ENCODE measurements at places on chromosomes 5 and 9. TPM values are rescaled to one million over a fixed set of nuclear protein-coding genes. Genes with fewer than 3 reads are reported as not detected.
A peak's percentile ranks its signal among the peaks of the same experiment; 100 is the strongest.

Gene GLRA1
- not detected for polyA plus RNA-seq

Gene PNPLA7
- 2.0 TPM for polyA plus RNA-seq

Gene OBP2B
- polyA plus RNA-seq = not detected

Gene SLC34A1
- 0.33 TPM for polyA plus RNA-seq

Gene TAS2R1
- polyA plus RNA-seq = not detected

Gene SNCAIP
- 11.4 TPM for polyA plus RNA-seq

Gene PTGER4
- 3.6 TPM for polyA plus RNA-seq

Gene CARTPT
- polyA plus RNA-seq = not detected

Gene FAM174A
- 34.9 TPM for polyA plus RNA-seq

Gene TIMD4
- 0.42 TPM for polyA plus RNA-seq

DNA sequence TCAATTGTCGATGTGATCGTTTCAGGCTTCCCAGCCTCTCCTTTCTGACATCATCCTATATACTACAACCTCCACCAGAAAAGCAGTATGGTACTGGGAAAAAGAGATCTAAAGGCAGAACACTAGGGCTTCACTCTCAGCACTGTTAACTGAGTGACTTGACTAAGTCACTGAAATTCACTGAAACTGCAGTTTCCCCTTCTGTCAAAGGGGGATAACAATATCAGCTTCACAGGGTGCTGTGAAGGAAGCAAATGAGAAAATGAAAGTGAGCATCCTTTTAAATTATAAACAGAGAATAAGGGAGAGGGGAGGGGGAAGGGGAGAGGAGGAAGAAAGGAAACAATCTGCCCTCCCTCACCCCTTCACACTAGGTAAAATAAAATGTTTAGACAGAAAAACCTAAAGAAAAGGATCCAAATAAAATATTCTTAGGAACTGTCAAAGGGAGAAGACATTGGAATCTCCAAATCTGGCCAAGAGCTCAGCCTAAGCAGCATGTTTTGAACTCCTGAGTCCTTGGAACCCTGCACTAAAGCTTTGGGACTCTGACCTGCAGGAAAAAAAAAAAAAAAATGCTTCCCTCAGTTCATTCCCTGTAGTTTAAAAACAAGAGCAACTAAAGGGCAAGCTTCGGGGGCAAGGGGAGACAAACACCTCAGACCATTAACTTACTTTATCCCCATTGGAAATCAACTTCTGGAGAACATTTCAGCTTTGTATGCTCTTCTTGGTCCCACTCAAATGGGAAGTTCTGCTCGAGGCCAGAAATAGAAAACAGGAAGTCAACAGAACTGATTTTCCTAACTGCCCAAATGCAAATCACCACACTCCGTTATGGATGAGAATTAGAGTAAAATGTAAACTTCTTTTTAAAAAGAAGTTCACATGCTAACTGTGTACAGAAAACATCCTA, 178.3 kb downstream of the DEPDC1B start:
- DNase-seq = no peak
- no peaks in the 10 kb centered on the region for H3K27me3 ChIP-seq
- H3K4me3 ChIP-seq = no peak overlapping the region
- H3K27ac ChIP-seq = peak overlapping the region; percentile 71

DNA sequence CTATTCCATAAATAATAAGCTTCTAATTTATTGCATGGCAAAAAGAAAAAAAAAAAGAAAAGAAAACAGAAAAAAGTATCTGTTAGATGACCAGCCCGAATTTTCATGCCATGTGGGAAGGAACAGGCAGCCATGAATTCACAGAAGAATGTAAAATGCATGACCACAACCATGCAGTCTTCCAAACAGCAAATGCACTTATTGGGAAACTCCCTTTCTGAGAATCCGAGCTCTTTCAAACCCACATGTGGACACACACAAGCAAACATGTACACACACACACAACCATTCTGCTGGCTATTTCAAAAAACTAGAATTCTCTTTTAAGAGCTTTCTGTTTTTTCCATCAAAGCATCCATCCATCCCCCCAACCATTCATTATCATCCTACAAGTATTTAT, 236.1 kb downstream of the DNAH5 start:
- H3K27ac ChIP-seq = no peak overlapping the region
- DNase-seq = no peak

DNA sequence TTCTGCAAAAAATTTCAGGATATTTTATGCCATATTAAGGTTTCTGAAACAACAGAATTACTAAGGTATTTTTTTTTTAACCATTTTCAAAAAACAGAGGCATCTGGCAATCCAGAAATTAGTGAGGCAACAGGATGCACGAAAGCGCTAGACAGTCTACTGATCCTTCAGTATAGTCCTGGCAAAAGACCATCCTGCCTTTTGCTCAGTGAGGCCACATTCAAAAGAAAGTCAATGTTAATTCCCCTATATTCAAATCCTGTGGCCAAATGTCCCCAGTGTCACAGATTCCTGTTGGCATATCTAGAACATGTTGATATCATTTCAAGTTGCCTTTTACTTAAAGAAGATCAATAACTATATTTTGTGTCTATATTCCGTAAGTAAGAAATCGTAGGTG, 13.1 kb upstream of the NFIB start:
- H3K27ac ChIP-seq = no peak overlapping the region
- H3K4me1 ChIP-seq = no peaks in the 10 kb centered on the region
- H3K27me3 ChIP-seq = no peaks in the 10 kb centered on the region
- no peak for DNase-seq

DNA sequence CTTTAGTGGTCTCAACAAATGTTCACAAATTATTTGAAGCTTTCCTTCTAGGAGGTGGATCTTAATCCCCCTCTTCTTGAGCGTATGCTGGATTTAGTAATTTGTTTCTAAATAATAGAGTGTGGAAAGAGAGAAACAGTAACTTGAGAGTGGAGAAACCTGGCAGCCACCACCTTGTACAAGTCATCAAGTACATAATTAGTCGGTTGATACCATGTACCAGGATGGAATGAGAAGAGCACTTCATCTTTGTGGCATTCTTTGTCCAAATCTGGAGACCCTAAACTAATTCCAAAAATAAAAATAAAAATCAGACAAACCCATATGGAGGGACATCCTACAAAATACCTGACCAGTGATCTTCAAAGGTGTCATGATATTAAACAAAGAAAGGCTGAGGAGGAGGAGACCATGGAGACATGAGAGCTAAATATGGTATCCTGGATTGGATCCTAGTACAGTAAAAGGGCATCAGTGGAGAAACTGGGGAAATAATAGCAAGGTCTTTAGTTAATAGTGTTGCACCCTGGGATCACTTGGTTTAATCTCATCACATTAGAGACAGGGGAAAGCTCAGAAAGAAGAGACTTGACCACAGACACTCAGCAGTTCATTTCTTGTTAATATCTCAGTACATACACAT, 147.9 kb downstream of the ASTN2 start:
- H3K27ac ChIP-seq = no peak overlapping the region
- no peak for DNase-seq
- no peaks in the 10 kb centered on the region for H3K4me1 ChIP-seq
- H3K27me3 ChIP-seq = no peaks in the 10 kb centered on the region
- H3K36me3 ChIP-seq = no peaks in the 10 kb centered on the region

DNA sequence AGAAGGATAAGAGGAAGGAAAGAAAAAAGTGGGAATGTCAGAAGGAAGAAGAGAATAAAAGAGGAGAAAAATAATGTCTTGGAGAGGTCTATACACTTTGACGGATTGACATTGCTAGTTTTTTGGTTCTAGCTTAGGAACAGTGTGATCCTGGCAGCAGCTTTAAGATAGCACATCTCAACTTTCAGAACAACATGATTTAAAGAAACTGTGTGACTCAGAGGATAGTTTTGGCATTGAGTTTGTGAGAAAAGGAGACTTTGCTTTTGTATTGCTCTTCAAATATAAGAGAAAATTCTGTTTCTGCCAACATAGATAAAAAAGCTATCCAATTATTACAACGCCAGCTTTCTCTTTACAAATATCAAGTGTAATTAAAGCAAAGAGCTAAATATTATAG, 260.7 kb upstream of the ARRDC3 start:
- H3K4me3 ChIP-seq = no peak overlapping the region
- H3K4me1 ChIP-seq = no peaks in the 10 kb centered on the region
- H3K27me3 ChIP-seq = no peaks in the 10 kb centered on the region
- no peak overlapping the region for H3K27ac ChIP-seq
- no peak for DNase-seq

DNA sequence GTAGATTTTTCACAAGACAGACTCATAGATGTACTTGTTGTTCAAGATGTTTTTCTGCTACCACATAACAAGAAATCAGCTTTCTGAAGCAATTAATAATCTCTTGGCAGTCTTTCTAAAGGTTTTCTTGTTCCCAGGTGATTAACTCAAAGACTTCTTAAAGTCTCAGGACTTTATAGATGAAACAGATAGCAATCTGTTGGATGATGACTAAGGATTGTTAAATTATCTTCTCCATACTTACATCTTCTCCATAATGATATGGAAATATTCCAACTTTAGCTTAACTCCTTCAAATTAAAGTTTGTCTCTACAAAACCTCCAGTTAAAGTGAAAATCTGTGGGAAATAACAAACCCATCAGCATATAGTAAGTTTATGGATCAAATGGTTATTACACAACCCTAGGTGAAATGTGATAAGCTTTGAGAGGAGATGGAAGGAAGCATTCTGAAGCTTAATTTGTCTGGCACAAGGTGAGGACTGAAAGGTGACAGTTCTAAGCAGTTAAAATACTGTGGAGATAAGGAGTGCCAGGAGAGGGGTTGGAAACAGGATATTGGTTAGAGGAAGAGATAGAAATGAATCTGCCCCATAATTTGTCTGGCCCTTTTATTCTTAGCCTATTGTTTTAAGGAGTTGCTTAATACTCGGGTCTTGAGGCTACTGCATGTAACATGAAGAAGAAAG, 326.7 kb downstream of the ADGRV1 start:
- no peak overlapping the region for H3K4me3 ChIP-seq
- no peaks in the 10 kb centered on the region for H3K4me1 ChIP-seq

- H3K4me1 ChIP-seq = no peaks in the 10 kb centered on the region
- no peaks in the 10 kb centered on the region for H3K36me3 ChIP-seq
- no peak for DNase-seq
These were observed 573.1 kb downstream of the ZNF608 start for GRCh38 chr5:124173386-124173785.

DNA sequence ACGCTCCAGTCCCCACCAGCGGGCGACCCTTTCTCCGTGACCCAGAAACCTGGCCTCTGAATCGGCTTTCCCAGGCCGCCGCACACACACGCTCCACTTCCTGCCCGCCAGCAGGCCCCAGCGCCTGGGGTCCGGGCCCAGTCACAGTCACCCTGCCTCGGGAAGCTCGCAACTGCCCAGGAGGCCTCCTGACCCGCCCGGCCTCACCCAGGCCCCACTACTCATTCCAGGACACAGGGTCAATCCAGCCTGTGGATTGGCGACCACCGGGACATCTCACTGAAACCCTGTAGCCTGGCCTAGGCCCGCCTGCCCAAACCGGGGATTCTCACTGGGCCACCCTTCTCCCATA, 2.7 kb upstream of the IRX4 start:
- no peaks in the 10 kb centered on the region for H3K36me3 ChIP-seq
- H3K27me3 ChIP-seq = peaks cover 95% of the 10 kb centered on the region
- DNase-seq = no peak

GRCh38 chr9:83423815-83424707, 114.1 kb downstream of the FRMD3 start:
- no peak overlapping the region for H3K27ac ChIP-seq
- no peak for DNase-seq
- H3K27me3 ChIP-seq = no peaks in the 10 kb centered on the region
- H3K4me3 ChIP-seq = no peak overlapping the region
- H3K4me1 ChIP-seq = peaks cover 14% of the 10 kb centered on the region

DNA sequence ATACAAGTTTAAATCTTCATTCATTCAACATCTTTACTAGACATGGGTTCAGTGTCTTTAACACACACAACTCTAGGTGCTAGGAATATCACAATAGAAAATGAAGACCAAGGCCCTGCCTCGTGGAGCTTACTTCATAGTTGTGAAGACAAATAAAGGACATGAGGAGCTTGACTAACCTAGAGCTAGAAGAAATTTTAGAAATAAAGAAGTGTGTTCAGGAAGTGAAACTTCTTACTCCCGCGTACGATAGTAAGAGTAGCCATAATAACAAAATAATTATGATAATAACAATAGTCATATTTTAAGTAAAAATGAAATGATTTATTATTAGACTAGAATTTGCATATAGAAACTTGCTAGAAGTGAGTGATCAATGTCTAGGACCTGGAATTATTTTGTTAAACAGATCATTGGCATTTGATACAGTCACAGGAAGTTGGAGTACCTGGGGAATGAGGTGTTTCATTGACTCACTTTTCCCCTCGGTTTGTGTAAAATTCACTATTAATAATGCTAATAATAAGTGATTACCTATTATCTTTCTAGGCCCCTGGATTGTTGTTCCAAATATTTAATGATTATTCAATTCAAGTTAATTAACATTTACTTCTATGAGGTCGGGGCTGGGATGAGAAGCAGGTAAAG, 331.3 kb downstream of the NSG2 start:
- DNase-seq = no peak
- H3K27me3 ChIP-seq = no peaks in the 10 kb centered on the region
- no peaks in the 10 kb centered on the region for H3K4me1 ChIP-seq
- H3K27ac ChIP-seq = no peak overlapping the region

GRCh38 chr5:75351139-75351926, 14.3 kb downstream of the HMGCR start:
- DNase-seq = no peak
- peaks cover 42% of the 10 kb centered on the region for H3K36me3 ChIP-seq
- H3K4me3 ChIP-seq = no peak overlapping the region
- no peaks in the 10 kb centered on the region for H3K4me1 ChIP-seq

DNA sequence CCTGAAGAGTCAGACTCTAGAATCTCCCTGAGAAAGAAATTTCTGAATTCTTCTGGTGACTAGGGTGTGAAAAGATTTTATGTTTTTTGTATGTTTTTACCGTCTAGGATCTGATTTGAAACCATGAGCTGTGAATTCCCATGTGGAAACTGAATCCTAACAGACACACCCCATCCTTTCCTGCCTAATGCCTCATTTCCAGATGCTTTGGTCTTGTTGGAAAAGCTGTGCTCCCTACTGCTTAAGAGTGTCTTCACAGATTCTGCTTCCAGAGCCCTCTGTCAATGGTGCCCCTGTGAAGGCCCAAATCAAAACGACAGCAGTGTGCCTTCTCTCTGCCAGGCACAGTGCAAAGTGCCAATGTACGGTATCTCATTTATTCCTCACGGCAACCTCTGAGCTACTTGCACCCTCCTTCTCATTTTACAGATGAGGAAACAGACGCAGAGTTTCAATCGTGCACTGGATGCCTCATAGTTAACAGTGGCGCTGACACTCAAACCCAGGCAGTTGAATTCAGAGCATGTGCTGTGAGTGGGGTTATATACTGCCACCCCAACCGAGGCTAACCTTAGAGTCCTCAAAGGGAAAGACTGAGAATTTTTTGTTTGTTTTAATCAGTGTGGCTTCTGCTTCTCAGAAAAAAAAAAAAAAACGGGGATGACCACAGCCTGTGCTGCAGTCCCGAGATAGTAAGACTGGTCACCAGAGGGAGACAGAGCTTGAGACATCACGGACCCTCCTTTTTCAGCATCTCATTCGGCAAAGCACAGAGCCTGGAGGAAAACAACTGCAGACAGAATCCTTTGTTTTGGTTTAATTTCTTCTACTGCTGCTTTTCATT, 188.4 kb downstream of the SNCAIP start:
- no peak overlapping the region for H3K4me3 ChIP-seq
- peak overlapping the region; percentile 38 for H3K27ac ChIP-seq
- no peaks in the 10 kb centered on the region for H3K36me3 ChIP-seq
- H3K4me1 ChIP-seq = peaks cover 3% of the 10 kb centered on the region

All from hepatocyte (in vitro differentiated cells).